Suppressor macrophage treated with lipopolysaccharide for 1 hour (primary cell): ENCODE measurements at places on chromosomes 7 and 10.

- peak; percentile 72 for DNase-seq
Measured at GRCh38 chr10:70786799-70787415, 1.7 kb upstream of the TBATA start.

DNA sequence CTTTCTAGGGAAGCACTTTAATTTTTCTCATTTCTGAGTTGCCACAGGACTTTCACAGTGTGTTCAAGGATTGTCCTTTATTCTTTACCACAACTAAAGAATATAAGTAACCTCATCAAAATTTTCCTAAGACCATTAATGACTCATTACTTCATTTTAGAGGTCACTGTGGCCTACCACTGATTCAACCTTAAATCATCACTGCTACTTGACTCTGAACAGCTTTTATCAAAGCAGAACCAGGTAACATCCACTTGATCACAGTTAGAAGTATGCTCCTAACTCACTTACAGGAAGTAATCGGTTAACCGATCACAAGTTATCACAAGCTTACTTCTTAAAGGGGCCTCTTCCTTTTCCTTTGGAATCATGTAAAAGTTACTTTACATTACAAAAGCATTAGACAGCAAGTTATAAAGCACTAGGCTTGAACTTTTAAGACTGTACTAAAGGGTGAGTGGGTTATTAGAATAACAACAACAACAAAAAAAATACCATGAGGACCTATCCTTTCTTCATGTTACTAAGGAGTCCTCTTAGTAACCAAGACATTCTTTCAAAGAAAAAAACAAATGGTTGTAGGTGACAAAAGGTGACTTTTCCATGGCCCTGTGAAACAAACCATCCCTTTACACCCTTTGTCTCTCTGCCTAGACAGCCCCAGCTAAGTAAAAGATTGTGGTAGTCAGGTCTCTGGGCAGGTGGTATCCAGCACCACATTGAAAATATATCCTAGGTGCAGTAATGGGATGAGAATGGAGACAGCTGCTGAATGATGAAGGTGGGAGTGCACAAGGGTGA is 40.0 kb upstream of the PDK4 start:
- DNase-seq, result peak; percentile 40

DNA sequence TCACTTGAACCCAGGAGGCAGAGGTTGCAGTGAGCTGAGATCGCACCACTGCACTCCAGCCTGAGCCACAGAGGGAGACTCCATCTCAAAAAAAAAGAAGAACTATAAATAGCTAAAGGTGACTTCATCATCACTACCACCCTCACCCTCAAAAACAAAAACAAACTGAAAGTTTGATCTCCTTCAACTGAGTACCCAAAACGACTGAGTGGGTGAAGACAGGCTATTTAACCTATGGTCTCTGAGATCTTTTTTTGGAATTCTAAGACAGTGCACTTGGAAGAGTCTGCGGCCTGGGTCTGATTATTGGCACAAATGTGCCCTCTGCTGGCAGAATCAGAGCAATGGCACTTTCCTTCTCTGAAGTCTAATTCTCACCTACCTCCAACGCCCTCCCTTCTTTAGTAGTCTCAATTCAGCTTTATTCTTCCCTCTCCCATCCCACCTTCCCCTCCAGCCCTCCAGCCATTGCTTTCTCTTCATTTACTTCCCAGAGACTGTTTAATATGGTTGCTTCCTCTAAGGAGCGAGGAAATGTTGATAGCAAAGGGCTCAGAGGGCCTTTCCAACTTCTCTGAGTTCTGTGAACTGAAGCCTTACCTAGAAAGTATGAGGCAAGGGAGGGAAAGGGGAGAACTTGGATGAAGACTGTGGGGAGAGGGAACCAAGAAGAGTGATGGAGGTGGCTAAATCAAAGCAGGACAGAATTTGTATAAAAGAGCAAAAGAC is 2.9 kb upstream of the MYOZ1 start:
- DNase-seq, result peak; percentile 71

DNA sequence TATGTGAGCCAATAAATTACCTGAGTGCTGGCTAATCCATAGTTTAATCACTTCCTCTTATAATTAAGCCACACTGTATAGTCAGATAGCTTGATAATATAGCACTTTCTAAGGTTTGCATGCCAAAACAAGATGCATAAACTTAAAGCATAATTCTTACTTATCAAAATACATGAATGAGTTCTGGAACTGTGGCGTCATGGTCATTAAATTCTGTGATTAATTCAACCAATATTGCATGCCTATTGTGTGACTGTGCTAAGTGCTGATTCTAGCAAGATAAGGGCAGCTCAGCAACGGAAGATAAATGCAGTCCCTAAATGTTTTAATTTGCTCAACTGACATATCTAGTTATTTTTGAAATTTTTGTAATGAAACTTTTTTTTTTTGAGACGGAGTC is 29.7 kb downstream of the HOXA1 start:
- no peak for DNase-seq

GRCh38 chr7:137519181-137519691 is 175.7 kb upstream of the PTN start:
- no peak for DNase-seq

GRCh38 chr10:47326306-47326926 is 4.2 kb downstream of the GDF2 start:
- DNase-seq, result no peak

GRCh38 chr10:117621196-117621595 is 78.7 kb downstream of the EMX2 start:
- DNase-seq, result no peak

GRCh38 chr10:108561649-108562048 is 1361.7 kb downstream of the XPNPEP1 start:
- DNase-seq, result no peak

GRCh38 chr10:13651969-13652720 is 65.4 kb downstream of the PRPF18 start:
- no peak for DNase-seq

DNA sequence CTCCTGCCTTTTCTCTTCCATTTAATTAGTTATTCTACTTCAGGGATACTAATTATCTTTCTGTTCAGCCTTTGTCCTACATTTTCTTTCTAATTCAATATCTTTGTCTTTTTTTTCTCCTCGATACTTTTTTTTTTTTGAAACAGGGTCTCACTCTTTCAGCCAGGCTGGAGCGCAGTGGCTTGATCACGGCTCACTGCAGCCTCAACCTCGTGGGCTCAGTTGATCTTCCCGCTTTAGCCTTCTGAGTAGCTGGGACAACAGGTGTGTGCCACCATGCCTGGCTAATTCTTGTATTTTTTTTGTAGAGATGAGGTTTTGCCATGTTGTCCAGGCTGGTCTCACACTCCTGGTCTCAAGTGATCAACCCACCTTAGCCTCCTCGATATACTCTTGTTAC is 38.9 kb downstream of the CCSER2 start:
- no peak for DNase-seq

DNA sequence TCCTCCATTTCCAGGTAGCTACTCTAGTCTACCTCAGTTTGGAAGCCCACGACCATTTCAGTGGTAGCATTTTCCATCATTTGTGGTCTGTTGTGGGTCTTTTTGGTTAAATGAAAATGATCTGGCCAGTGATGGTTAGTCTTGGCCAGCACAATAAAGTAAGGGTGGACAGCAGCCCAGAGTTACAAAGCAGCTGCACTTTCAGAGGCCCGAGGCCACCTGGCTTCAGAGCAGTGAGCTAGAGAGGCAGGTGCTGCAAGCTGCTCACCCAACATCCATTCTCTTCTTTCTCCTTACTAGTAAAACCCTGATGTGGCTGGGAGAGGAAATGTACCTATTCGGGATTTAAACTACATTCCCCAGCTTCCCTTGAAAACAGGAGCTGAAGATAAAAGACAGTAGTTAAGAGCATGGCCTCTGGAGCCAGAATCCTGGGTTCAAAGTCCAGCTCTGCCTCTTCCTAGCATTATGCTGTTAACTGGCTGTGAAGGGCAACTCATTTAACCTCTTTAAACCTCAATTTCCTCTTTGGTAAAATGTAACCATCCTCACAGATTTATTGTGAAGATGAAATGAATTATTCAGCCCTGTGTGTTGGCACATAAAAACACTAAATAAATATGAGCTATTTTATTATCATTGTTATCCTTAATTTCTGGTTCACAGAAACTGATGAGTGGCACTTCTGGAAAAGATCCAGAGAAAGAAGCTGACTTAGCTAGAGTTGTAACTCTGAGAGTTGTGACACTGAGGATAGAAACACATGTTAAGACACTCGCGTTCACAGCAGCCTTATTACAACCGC is 517.4 kb downstream of the PARD3 start:
- DNase-seq, result no peak

GRCh38 chr7:99379043-99379577 is 4.6 kb downstream of the ARPC1B start:
- peak; percentile 97 for DNase-seq

GRCh38 chr7:127387974-127388373 is 4.5 kb downstream of the ZNF800 start:
- DNase-seq, result no peak

GRCh38 chr10:133131053-133131452 is 29.0 kb upstream of the KNDC1 start:
- no peak for DNase-seq

DNA sequence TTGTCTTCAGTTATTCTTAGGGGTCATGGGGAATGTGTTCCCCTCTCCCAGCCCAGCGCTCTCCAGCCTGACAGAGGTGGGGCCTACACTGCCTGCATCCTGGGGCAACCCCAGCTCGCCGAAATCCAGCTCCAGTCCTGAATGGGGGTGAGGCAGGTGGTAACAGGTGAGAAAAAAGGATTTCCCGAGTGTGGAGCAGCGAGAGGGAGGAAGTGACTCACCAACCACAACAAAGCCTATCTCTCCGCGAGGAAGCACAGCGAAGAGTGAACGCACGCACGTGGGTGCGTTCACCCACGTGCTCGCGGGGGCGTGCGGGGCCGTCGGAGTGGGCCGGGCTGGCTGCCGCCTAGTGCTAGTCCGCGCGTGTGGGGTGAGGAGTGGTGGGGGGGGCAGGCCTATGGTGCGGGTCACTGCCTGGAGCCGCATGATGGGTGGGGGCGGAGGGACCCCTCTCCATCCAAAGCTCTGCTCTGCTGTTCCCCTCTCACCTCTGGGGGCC is 855 bp upstream of the PALD1 start:
- DNase-seq, result peak; percentile 59

- DNase-seq, result peak; percentile 90
Measured at GRCh38 chr7:155198901-155199845, 98.5 kb upstream of the INSIG1 start.

- peak; percentile 8 for DNase-seq
Measured at GRCh38 chr7:18020138-18020715, 7.4 kb downstream of the PRPS1L1 start.

GRCh38 chr10:79188154-79188965 is 119.6 kb downstream of the ZMIZ1 start:
- no peak for DNase-seq

DNA sequence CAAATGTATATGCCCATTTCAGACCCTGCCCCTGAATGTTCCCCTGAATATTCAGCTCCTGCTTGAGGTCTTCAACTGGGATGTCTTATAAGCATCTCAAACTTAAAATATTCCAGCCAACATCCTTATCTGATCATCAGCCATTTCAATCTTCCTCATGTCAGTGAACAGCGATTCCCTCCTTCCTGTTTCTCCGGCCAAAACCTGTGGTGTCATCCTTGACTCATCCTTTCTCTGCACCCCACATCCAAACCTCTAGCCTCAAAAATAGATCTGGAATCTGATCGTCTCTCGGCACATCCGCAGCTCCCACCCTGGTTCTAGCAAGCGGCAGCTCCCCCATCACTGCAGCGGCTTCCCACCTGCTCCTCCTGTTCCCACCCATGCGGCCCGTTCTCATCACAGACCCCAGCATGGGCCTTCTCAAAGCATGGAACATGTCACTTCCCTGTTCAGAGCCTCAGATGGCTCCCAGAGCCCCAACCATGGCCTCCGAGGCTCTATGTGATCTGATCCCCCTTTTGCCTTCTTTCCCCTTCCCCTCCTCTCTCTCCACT is 165.7 kb downstream of the HECW1 start:
- DNase-seq, result no peak

- DNase-seq, result no peak
Measured at GRCh38 chr10:80581469-80581835, 43.8 kb downstream of the SH2D4B start.

DNA sequence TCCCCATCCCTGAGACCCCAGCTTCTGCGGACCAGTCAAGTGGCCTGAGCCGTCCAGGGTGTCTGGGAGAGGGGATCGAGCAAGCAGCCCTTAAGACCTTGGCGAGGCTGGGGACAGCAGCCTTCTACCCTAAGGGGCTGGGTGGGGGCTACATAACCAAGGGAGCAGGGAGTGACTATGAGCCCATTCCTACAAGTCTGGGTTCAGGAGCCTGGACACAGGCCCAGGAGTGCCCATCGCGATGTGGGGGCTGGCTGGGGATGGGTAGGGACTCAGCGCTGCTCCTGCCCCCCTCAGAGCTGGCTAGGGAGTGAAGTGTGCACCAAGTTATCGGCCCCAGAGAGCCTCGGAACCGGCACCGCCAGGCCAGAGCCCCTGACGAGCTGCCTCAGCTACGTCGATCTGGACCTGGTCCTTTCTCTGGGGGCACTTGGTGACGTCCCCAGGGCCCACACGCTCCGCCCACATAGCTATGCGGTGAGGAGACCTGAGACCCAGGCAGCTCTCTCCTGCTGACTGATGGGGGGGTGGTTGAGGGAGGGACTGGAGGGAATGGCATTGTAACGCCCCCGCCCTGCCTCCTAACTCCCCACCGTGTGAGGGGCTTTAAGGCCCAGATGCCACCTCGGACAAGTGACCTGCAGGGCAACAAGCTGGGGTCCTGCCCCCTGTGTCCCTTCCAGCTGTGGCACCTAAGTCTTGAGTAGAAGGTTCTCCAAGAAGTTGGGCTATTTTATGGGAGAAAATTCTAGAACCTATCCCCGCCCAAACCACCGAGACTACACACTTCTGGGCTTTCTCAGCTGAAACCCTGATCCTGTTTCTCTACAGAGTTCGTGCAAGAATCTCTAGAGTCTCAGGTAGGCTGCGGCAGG is 2.5 kb downstream of the SAP25 start:
- no peak for DNase-seq

- DNase-seq, result no peak
Measured at GRCh38 chr10:30898964-30899363, 132.7 kb downstream of the ZNF438 start.

- DNase-seq, result no peak
Measured at GRCh38 chr10:95315509-95315908, 24.7 kb upstream of the PDLIM1 start.

- no peak for DNase-seq
Measured at GRCh38 chr7:101546308-101546936, 82.7 kb downstream of the MYL10 start.

DNA sequence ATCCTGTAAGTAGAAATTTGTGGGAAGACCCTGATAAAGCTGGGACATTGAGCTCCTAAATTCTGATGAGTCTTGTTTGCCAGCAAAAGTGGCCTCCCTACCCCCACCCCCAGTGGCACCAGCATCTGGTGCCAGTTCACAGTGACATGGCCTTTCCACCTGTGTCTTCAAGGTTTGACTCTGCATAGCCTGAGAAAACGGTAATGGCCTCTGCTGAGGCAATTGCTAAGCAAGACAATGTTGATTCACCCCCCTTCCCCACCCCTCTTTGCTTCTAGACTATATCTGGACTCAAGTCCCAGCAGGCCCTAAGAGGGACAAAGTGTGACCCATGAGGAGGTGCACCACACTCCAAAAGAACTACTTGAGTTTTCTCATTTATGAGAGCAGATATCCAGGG is 48.0 kb upstream of the PIK3CG start:
- DNase-seq, result no peak
